ENCODE measurements at places on chromosomes 4 and X.

DNA sequence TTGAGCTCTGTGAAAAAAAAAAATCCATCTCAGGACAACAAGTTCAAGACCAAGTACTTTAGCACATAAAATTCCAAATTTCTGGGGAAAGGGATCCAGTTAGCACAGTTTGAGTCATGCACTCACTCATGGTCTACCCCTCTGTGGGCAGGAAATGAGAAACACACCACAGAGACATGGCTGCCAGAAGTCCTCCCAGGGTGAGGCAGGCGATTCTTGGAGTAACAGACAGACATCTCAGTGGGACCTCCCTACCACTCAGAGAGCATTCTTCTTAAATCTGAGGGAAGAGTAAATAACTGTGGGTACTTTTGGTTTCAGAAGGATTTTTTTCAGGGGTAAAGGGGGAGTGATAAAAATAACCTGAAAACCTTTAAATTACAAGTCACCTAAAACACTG is 14.1 kb downstream of the CXCL1 start:
- DNase-seq, result no peak

DNA sequence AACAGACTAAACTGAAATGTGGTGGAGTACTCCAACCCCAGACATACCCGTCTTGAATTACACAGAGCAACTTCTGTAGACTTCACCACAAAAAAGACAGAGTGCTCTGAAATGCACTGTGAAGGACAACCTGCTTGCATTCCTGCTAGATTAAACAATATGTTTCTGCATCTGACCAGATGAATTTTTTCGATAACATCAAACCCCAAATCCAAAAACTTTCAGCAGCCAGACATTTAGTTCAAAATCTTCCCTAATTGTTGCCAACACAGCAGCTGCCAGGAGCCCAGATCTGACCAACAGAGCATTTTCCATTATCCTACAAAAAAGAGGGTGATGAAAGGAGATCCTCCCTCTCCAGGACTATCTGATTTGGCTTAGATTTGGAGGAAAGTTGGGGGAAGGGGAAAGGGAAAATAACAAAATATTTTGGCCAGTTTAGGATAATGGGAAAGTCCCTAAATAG is 356.5 kb downstream of the PDGFC start:
- no peak for DNase-seq

DNA sequence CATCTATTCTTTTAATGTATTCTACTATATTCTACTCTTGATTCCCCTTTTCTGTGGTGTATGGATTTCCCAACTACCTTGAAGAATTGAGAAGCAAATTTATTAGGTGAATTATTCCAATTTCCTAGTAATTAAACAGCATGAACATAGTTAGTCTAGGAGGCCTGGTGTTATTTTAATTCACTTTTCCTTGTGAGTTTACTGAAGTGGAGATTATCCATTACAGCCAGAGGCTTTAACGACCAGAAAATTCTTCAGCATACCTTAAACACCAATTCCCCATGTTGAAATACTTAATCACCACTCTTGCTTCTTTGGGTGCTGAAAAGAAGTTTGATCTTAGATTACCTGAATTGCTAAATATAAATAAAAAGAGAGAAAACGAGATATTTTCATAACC is 29.4 kb downstream of the FAT4 start:
- no peak for DNase-seq

- no peak for DNase-seq
Measured at GRCh38 chrX:134452596-134452995, 7.4 kb upstream of the HPRT1 start.

DNA sequence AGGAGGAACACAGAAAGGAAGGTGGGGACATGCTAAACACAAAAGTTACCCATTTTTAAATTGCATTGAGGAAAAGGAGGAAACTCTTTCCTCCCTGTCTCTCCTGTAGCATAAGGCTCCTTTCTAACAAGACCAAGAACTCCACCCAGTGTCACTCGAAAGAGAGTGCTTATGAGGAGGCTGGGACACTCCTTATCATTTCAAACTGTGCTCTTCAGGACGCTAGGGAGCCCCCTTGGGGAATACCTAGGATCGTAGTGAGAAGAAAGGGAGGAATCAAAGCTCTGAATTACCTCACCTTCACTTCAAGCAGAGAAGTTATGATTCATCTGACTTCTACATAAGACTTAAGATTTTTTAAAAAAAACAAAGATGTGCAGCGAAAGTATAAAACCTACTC is 65.5 kb downstream of the F9 start:
- no peak for DNase-seq

DNA sequence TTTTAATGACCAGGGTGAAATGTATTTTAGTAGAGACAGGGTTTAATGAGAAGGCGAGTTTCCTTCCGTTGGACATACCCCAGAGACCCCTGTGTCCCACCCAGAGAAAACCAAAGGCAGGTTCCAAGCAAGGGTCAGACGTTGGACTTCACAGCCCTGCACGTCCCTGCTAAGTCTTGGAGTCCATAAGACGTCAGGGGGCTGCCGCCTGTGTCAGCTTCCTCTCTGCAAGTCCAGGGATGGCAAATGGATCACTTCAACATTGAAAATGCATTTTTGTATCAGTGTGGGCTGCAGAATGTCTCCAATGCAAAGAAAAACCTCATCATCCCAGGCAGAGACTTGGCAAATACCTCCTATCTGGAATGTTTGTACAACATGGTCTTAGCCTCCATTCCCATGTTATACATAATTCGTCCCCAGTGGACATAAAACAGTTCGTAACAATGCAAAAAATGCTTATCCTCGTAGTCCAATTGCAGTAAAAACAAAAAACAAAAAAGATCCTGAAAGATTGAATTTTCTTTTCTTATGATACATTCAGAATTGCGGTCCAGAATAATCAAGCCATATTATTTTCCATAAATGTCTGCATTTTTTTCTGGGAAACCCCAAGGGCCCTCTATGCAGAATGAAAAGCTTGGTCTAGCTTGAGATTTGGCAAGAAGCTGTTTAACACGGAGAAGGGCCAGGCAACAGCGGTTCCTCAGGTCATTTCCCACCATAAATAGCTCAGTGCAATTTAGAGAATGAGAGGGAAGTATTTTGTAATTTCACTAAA is 190.9 kb downstream of the SHOX start:
- no peak for DNase-seq

GRCh38 chrX:43345166-43345565 is 310.9 kb upstream of the MAOA start:
- DNase-seq, result no peak

GRCh38 chr4:184284336-184284690 is 66.6 kb upstream of the ENPP6 start:
- no peak for DNase-seq

DNA sequence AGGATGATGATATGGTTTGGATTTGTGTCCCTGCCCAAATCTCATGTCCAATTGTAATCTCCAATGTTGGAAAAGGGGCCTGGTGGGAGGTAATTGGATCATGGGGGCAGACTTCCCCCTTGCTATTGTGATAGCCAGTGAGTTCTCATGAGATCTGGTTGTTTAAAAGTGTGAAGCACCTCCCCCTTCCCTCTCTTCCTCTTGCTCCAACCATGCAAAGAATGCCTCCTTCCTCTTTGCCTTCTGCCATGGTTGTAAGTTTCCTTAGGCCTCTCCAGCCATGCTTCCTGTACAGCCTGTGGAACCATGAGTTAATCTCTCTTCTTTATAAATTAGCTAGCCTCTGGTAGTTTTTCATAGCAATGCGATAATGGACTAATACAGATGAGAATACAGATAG is 19.7 kb upstream of the ALG13 start:
- DNase-seq, result no peak

DNA sequence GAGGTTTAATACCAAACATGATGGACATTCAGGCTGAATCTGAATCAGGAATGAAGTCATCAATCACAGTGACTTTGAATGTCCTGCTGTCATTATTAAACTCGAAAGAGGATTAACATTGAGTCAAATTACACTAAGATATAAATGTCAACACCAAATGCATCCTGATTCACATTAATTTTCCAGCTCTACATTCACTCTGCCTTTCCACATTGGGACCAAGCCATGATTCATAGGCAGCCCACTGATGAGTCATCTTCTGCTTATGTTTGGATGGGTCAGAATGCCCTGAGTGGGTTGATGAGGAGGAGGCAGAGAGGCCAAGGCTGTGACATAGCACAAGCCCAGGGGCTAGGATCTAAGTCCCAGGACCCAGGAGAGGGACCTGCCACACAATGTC is 247.6 kb upstream of the RPS6KA3 start:
- DNase-seq, result no peak

GRCh38 chrX:17876135-17876534 is 15.0 kb upstream of the RAI2 start:
- DNase-seq, result no peak

DNA sequence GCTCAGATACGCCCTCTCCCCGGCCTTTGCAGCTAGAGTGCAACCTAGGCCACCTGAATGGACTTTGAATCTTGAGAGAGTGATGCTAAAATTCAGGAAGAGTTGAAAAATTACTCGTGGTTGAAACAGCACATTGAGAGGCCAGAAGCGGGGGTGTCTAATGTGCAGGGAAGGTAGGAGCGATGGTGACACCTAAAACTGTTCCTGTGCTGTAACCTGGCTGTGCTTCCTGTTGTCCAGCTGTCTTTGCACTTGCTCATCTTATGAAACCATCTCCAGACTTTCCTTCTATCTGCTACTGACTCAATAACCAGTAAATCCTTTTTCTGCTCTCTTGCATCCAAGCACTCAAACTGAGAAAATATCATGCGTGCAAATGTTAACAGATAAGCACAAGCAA is 106.4 kb upstream of the RPS6KA3 start:
- DNase-seq, result no peak

- DNase-seq, result no peak
Measured at GRCh38 chr4:169115897-169116254, 105.8 kb upstream of the CBR4 start.

- DNase-seq, result no peak
Measured at GRCh38 chrX:25198253-25198652, 182.5 kb upstream of the ARX start.

DNA sequence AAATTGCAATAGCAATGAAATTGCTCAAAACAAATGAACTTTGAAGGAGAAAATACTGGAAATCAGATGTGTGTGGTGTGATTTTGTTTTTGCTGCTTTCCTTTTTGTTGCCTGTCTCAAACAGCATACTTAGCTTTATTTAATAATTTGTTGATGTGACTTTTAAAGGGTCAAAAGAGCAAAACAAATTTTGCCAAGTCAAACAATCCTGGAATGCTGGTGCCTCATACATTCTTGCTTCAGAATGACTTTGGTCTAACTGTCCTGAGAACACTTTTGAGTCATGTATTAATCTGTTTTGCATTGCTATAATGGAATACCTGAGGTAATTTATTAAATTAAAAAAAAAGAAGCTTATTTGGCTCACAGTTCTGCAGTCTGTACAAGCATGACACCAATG is 3.4 kb downstream of the PF4V1 start:
- DNase-seq, result no peak

- peak; percentile 36 for DNase-seq
Measured at GRCh38 chr4:15963001-15963451, at the start of gene FGFBP2. TSS of gene FGFBP2 (minus strand) at chr4:15963175. CDS start at chr4:15963129, 46 bp downstream.

DNA sequence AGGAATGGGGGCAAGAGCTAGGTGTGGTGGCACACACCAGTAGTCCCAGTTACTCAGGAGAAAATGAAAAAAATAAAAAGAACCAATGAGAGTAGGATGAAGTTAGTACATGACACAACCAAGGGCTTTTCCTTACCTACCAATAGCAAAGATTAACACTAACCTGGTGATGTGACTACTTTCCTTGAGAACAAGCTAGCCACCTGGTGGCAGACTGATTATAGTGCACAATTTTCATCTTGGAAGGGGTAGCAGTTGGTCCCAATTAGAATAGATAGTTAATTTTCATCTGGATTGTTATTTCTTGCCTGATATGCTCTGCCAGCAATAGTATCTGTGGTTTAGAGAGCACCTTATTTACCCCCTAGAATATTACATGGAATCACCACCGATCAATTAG is 1216.8 kb upstream of the PABPC4L start:
- no peak for DNase-seq

DNA sequence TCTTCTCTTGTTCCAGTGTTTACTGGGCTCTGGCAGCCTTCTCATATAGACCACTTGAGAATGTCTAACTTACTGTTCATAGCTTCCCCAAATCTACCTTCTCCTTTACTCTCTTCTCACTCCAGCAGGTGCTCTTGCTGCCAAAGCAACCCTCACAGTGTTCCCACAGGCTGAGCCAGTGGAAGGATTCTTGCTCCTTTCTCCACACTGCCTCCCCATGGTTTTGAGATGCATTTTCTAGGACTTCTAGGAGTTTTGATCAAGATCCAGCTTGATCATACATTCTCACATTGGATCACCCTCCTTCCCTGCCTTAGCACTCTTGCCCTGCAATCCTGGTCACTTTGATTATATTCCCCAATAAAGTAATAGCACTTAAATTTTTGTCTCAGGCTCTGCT is 230.8 kb downstream of the TMEM47 start:
- no peak for DNase-seq

DNA sequence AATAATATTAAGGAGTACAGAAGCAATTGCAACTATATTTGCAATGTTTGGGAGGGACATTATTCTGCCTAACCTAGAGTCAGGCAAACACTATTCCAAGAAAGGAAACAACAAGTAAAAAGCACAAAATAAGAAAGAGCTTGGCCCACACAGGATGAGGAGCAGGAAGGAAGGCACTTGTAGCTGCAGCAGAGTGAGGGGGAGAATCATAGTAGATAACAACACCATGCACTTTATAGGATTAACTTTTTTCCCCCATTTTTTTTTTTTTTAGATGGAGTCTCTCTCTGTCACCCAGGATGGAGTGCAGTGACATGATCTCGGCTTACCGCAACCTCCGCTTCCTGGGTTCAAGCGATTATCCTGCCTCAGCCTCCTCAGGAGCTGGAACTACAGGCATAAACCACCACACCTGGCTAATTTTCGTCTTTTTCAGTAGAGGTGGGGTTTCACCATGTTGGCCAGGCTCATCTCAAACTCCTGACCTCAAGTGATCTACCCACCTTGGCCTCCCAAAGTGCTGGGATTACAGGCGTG is 10.3 kb upstream of the JCHAIN start:
- DNase-seq, result no peak

- no peak for DNase-seq
Measured at GRCh38 chrX:68844581-68844980, 15.8 kb downstream of the EFNB1 start.

- no peak for DNase-seq
Measured at GRCh38 chr4:120870279-120870673, 52.2 kb downstream of the PRDM5 start.

- no peak for DNase-seq
Measured at GRCh38 chrX:110046971-110047370, 44.1 kb downstream of the TMEM164 start.

- DNase-seq, result no peak
Measured at GRCh38 chr4:122163301-122163700, 11.2 kb downstream of the BLTP1 start.

- DNase-seq, result no peak
Measured at GRCh38 chr4:33386764-33387163, 2666.6 kb downstream of the PCDH7 start.

- DNase-seq, result no peak
Measured at GRCh38 chr4:152189451-152190179, 346.3 kb downstream of the FBXW7 start.

Measured in stimulated activated CD8-positive, alpha-beta memory T cell treated with anti-CD3 and anti-CD28 coated beads, Interleukin-7, amount 100 ng/mL, for 24 hours (primary cell).